Activated CD4-positive, alpha-beta T cell treated with anti-CD3 and anti-CD28 coated beads for 4 hours (primary cell): ENCODE measurements at places on chromosomes 16 and 17.

- DNase-seq: no peak
These were observed 39.8 kb upstream of the RASD1 start for GRCh38 chr17:17535957-17536356.

DNA sequence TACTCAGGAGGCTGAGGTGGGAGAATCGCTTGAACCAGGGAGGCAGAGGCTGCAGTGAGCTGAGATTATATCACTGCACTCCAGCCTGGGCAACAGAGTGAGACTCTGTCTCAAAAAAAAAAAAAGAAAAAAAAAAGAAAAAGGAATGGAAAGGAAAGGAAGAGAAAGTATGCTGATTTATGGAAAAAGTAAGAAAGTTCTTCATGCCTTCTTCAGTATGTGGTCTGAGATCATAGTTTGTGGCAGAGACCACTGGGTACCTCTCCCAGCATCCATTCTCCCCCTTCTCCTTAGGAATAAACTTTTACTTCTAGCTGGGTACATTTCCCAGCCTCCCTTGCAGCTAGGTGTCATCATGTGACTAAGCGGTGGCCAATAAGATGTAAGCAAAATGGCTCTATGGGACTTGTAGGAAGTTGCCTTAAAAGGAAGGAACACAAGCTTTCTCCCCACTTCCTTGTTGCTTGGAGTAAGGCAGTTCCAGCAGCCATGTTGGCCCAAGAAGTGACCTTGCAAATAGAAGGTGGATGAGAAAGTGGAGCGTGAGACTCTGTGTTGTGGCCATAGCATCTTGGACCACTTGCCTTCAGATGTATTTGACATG is 26.1 kb upstream of the XPO6 start:
- DNase-seq: no peak

- DNase-seq: peak; percentile 72
These were observed 13.7 kb downstream of the SYCE1L start for GRCh38 chr16:77212741-77213541.

- peak; percentile 46 for DNase-seq
These were observed 1.1 kb downstream of the FHOD1 start for GRCh38 chr16:67246081-67246755.

GRCh38 chr16:11497851-11498289 is 88.8 kb downstream of the LITAF start:
- no peak for DNase-seq

GRCh38 chr16:67963662-67964321 is 4.6 kb downstream of the SLC12A4 start:
- DNase-seq: no peak

- DNase-seq: peak; percentile 85
These were observed 44.3 kb downstream of the TBC1D16 start for GRCh38 chr17:79991140-79991923.

- DNase-seq: no peak
These were observed 31.3 kb upstream of the TEKT1 start for GRCh38 chr17:6862825-6863224.

DNA sequence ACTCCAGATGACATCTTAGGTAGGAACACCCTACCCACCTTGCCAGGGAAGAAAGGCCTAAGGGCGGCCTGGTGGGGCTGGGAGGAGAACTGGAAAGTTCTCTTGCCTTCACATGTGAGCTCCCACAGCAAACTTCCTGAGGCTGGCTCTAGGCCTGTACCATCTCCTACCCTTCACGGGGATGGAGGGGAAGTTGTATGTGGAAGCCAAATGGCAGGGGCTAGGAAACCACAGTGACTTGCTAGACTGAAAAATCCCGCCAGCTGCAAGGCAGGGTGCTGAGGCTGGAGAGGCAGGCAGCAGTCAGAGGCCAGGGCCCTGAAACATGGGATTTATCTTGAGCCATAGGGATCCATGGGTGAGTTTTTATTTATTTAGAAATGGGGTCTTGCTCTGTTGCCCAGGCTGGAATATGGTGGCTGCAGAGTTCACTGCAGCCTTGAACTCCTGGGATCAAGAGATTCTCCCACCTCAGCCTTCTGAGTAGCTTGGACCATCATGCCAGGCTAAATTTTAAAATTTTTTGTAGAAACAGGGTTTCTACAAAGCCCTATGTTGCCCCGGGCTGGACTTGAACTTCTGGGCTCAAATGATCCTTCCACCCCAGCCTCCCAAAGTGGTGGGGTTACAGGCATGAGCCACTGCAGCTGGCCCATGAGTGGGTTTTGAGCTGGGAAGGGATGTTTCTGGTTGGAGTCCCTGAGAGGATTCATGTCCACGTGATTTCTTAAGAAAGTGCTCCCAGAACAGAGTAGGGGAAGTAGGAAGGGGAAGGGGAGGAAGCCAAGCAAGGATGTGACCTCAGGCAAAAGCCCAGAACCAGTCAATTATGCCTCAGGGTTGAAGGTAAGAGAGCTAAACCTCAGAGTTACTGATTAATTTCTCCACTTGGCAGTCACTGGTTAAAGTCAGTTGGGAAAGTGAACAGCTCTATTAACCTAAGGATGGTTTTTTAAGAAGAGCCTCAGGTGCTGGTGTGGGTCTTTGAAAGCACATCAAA is 4.0 kb upstream of the KAT8 start:
- DNase-seq: no peak

GRCh38 chr17:9298135-9298534 is 276.8 kb downstream of the NTN1 start:
- no peak for DNase-seq

- no peak for DNase-seq
These were observed 20.2 kb downstream of the CBFA2T3 start for GRCh38 chr16:88956546-88957432.

- DNase-seq: no peak
These were observed 102.2 kb downstream of the HIC1 start for GRCh38 chr17:2157081-2157480.

GRCh38 chr17:31433091-31433790 is 41.8 kb downstream of the RAB11FIP4 start:
- no peak for DNase-seq

GRCh38 chr17:15348021-15348420 is 6.6 kb upstream of the TEKT3 start:
- DNase-seq: no peak

DNA sequence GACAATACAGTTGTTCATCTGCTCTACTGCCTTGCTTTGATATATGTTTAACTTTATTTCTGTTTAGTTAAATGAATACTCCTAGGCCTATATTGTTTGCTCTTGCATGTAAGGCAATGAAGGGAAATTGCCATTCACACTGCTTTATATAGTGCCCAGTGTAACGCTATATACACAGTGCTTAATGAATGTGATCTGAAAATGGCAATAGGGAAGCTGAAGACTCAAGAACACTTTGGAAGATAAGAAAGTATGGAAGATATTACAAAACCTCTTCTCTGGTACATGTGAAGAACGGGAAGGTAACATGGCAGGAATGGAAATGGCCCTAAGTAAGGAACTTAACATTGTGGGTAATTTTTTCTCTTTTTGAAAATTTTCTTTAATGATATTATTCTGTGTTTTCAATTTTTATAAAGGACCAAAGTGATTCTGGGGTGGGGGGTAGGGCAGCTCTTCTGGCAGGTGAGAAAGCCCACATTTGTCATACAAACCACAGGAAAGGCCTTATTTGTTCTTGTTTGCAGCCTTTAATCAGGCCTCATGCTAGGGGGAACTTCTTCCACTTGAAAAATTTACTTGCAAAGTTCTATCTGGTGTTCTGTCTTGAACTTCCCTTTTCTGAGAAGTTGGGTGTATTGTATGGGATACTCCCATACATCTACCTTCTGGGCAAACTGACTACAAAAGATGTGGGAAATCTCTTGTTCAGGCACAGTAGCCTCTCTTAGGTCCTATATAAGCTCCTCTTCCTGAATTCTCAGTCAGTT is 100.8 kb upstream of the CORO6 start:
- DNase-seq: no peak

- no peak for DNase-seq
These were observed 75.5 kb upstream of the GNG13 start for GRCh38 chr16:876041-876335.
